Activated gamma-delta T cell treated with anti-CD3 and anti-CD28 coated beads, Interleukin-2, amount 50 U/mL, for 16 hours (primary cell): ENCODE measurements at places on chromosomes 4 and X.

DNA sequence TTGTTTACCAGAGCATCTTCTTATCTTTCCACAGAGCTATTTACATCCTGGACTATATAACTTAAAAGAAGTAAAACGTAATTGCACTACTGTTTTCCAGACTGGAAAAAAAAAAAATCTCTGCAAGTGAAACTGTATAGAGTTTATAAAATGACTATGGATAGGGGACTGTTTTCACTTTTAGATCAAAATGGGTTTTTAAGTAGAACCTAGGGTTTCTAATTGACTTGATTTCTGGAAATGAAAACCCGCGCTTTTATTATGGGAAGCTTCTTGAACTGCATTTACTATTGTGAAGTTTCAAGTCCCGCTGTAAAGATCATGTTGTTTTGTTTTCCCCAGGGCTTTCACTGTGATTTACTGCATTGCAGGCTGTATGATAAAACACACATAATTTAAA is 162.7 kb downstream of the STIM2 start:
- DNase-seq, result no peak

GRCh38 chrX:25597551-25597950 is 540.6 kb upstream of the MAGEB18 start:
- no peak for DNase-seq

DNA sequence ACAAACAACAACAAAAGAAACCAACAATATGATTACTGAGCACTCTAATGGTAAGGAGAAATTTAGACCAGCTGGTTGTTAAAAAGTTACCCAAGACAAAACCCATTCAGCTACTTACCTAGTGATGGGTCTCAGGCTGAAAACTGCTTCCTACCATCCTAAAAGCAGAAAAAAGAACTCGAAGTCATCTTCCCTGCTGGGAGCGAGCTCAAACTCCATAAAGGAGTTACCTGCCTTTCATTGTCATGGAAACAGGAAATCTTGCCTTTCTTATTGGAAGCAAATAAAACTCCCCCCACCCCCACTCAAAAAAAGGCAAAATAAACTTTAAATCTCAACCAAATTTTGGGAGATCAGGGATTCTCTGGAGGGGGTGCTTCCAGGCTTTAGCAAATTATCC is 1478.3 kb downstream of the C4orf33 start:
- no peak for DNase-seq

DNA sequence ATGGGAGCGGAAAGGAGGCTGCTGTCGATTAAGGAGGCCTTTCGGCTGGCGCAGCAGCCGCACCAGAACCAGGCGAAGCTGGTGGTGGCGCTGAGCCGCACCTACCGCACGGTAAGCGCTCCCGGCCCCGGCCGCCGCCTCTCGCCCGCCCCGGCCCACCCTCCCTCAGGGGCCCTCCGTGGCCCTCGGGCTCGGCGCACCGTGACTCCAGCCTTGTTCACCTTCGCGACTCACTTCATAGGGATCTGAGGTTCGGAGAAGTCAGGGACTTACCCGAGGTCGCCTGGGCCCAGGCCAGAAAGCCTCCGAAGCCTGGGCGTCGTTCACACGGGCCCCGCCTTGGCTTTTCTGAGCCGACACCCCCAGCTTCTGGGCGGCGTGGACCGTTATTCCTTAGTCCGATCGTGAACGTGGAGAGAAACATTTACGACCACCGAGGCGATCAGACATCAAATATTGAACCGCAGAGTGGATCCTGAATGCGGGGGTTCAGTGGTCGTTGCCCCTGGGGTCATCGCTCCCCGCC is 362 bp downstream of the NCAPG start:
- no peak for DNase-seq

- DNase-seq, result no peak
These were observed 135.7 kb downstream of the GPC3 start for GRCh38 chrX:133849676-133850075.

GRCh38 chrX:68186552-68187262 is 246.6 kb downstream of the OPHN1 start:
- no peak for DNase-seq

DNA sequence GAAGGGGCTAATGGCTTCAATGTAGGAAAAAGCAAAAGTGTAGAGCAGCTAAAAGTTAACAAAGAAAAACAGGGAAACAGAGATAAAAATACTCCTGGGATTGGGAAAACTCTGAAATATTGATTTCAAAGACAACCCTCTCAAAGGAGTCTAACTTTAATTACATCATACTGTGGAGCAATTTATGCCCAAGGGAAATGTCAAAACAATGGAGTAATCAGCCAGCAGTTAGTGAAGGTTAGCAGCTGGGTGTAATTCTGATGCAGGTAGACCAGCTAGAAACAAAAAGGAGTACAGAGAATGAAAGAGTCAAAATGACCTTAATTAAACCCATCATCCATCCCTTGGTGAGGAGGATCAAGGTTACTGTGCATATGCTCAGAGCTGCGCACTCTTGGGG is 169.0 kb downstream of the ADAM29 start:
- no peak for DNase-seq

- DNase-seq, result no peak
These were observed 368.6 kb upstream of the TENM3 start for GRCh38 chr4:181874602-181875001.

DNA sequence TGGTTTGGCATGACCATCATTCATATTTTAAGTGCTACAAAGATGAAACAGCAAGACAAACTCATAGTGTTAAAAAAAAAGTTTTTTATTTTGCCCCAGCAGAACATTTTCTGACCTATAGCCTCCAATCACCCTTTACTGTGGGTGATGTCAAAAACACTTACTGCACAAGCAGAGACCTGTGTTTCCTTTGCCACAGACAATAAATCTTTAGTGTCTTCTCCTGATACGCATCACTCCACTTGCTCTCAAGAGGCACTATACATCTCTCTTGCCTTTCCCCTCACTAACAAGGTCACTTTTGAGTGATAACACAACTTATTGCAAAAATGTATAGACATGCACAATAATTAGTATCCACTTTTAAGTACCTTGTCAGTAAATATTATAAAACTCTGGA is 125.6 kb downstream of the ANTXR2 start:
- no peak for DNase-seq

GRCh38 chrX:46791927-46792809 is 33.2 kb upstream of the SLC9A7 start:
- no peak for DNase-seq

- DNase-seq, result no peak
These were observed 550.5 kb upstream of the FAT1 start for GRCh38 chr4:187274153-187274552.

GRCh38 chr4:3387943-3388361 is 53.8 kb upstream of the HGFAC start:
- no peak for DNase-seq

DNA sequence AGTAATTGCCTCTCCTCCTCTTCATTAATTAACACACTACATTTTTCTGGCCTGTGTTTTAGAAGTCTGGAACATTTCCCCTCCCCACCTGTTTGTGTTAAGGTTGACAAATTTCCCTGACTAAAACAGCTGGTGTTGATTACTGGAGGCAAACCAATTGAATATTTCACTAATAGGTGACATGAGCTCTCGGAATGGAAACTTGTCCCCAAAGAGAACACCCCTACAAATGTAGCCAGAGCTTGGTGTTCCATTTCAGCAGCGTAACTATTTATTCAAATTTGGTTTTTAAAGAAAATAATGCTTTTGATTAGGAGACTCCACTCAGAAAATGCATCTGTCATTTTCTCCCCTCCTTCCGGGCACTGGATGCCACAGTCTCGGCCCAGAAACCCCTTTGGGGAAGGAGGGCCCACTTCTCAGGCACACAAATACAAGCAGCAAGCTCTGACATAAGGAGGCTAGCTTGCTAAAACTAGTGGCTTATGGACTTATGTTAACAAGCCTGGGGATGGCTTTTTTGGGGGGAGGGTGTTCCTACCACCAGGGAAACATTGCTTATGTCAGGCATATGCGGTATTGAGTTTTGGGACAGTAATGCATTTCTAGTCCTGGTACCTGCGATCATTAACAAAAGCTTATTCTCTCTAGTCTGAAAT is 2.2 kb downstream of the RNF150 start:
- no peak for DNase-seq

GRCh38 chr4:111988514-111988913 is 156.7 kb upstream of the FAM241A start:
- DNase-seq, result no peak

GRCh38 chr4:154189346-154189745 is 302.3 kb downstream of the DCHS2 start:
- DNase-seq, result no peak

DNA sequence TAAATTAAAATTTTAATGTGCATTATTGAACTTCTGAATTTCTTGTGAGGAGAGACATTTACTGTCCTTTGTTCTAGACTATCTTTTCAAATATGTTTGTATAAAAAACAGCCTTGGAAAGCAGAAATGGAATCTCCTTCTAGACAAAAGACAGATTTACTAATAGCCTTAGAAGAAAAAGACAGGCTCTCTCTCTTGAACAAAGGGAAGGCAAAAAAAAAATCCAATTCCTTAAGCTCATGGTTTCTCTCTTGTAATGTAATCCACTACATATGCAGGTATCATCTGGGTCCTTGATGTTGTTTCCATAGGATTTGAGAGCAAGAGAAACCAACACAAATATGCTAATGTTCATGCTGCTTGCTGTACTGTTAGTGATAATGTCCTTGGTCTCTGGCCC is 106.0 kb downstream of the TBCK start:
- no peak for DNase-seq

GRCh38 chr4:130028552-130028951 is 932.6 kb downstream of the C4orf33 start:
- DNase-seq, result no peak

DNA sequence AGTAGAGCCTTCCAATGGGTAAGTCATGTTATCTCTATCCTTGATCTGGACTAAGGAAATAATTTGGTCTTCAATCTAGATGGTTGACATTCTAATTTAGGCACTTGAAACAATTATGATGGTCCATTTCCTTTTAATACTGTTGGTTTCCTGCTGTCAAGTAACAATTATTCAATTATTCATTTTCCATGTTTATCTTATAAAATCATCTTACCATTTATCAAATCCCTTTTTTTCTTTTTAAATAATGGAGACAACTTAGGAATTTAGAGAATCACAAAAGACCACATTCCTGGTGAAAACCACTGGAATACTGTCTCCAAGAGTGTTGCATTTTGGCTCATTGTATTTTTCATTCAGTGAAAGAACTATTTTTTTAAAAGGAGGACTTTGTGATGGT is 148.7 kb upstream of the CTSO start:
- no peak for DNase-seq

DNA sequence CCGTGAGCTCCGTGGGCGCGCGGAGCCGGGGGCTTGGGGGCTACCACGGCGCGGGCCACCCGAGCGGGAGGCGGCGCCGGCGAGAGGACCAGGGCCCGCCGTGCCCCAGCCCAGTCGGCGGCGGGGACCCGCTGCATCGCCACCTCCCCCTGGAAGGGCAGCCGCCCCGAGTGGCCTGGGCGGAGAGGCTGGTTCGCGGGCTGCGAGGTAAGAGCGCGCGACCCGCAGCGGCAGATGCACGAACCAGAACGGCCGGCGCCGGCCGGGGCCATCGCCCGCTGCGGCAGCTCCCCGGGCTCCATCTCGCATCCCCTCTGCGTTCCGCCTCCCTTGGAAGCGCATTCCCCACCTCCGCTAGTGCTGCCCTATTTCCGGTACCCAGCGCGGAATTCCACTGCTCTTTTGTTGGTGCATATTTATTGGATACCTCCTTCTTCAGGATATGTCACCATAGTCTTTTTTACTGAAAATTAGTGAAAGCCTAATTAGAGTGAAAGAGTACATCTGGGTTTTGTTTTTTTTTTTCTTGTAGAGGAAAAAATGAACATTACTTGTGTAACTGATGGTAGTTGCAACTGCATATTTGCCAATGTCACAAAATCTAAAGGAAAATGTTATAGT is 797 bp downstream of the PKD2 start:
- DNase-seq, result no peak

DNA sequence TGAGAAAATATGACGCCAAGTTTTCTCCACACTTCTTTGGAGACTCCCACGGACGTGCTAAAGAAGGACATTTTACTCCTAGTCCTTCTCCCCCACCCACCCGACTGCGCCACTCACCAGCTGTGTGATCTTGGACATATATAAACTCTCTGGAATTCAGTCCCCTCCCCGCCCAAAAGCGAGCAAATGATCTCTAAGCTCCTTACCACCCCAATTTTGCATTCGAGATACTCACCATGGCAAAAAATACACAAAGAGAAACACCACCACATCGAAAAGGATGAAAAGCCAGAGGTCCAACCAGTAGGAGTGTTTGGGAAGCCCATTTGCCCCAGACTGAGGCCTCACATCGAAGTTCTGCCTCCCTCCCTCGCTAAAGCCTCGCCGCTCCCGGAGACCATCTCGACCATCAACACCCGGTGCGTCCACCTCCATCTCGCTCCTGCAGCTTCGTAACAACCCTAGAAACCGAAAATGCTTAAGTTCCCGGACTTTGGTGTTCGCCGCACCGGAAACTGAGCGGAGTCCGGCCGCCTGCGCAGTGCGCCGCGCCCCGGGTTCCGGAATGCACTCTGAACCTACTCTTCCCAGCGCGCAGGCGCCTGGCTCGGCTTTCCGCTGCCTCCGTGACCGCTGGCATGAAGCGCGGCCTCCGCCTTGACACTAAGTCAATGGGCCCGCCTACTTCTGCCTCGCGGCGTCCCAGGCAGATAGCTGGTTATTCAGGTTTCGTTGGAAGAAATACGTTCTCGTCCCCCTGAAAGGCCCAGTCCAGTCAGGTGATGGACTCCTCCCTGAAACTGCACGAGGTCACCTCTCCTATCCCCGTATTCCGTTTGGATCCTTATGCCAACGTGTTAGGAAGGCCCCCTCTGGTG is 21.6 kb downstream of the FABP2 start:
- peak; percentile 83 for DNase-seq

- no peak for DNase-seq
These were observed 37.0 kb downstream of the GUCY1A1 start for GRCh38 chr4:155703486-155704247.

DNA sequence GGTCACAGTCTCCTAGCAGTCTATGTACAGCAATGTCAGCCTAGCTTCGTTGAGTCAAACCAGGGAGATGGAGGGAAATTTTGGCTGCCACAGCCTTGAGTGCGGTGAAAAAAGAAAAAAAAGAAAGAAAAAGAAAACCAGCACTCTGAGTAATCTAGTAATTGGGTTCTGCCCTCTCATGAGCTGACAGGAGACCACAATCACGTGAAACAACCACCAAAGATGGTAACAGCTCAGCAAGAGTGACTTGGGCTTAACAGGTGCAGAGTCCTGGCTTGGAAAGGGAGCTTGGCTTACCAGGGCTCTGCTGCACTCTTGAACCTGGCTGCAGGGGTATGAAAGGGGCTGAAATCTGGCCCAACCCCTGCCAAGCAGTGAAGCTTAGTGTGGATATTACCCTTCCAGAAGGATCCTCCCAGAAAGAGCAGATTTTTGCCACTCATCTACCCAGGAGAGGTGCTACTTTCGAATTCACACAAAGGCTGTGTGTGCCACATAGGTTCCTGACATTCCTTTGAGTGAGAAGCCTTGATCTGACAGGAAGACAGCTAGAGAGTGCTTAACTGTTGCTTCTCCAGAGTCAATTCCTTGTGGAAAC is 350.3 kb downstream of the PTTG2 start:
- peak; percentile 54 for DNase-seq

GRCh38 chr4:1378559-1379231 is 27.5 kb downstream of the NKX1-1 start:
- no peak for DNase-seq

- DNase-seq, result no peak
These were observed 14.8 kb upstream of the GPRASP2 start for GRCh38 chrX:102697494-102697893.

GRCh38 chr4:174654634-174655033 is 132.3 kb upstream of the HPGD start:
- DNase-seq, result no peak

- DNase-seq, result no peak
These were observed 437.6 kb downstream of the RAPGEF2 start for GRCh38 chr4:159540501-159540900.

GRCh38 chrX:45778616-45779015 is 577.9 kb upstream of the DIPK2B start:
- no peak for DNase-seq
